ENCODE measurements at places on chromosomes 5 and 9. TPM values are rescaled to one million over a fixed set of nuclear protein-coding genes. Genes with fewer than 3 reads are reported as not detected.

DNA sequence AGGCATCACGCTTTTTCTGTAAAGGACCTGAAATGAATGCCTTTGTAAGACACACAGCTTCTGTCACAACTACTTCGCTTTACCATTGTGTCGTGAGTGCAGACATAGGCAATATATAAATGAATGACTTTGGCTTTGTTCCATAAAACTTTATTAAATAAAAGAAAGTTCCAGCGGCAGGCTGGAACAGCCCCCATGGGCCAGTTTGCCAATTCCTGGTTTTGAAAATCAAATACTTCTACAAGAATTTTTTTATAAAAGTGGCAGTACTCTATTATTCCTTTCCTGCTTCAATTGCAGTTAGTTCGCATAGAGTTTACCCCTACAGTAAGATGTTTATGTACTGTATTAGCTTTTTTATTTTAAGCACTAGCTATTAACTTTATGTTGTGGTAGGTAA is 53.7 kb downstream of the SRFBP1 start:
- DNase-seq = no peak

GRCh38 chr5:119840175-119840574 is 210.8 kb downstream of the FAM170A start:
- no peak for DNase-seq

DNA sequence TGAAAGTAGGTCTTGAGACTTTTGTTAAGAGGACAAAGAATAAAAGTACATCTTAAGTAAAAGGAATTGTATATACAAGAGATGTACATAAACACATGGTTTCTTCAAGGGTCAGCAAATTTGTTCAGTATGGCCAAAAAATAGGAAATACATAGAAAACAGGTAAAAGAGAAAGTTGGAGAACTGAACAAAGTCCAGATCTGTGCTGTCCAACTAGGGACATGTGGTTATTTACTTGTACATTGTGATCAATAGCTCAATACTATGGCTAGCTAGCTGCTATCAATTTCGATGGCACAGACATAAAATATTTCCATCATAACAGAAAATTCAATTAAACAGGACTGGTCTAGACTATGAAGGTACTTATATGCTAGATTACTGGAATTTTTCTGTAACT is 92.3 kb downstream of the RAPGEF6 start:
- no peak for DNase-seq

DNA sequence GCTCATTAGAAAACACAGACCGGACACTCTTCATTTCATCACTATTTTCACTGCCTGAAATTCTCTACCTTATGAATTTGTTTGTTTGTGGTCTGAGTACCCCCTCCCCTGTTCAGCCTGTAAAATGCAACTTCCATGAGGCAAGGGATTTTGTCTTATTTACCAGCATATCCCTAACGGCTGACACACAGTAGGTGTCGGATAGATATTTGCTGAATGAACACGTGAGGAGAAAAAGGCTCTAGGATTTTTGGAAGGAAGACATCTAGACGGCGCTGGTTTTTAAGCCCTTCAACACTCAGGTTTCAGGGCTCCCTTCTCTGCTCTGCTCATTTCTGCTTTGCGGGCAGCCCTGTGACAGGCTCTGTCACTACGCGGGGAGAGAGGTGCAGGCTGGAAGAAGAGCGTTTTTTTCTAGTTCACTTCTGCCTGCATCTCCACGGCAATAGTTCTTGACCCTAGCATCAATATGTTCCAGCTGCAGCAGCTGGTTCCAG is 41.0 kb downstream of the KCNMB1 start:
- no peak for DNase-seq

DNA sequence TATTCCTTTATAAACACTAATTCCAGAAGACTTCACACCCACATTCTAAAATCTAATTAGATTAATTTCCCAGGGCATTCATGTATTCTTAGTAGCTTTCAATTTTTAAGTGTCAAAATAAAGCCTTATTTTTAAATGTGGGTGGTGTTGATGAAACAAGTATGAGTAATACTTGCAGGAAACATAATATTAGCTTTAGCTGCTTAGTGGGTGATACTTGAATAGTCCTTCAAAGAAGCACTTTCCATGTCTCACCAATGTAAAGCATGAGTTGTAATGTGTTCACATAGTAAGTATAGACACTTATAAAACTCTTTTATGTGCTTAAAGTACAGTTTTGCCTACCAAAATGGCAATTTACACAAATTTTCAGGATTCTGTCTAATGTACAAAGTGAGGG is 6.9 kb downstream of the FNBP1 start:
- DNase-seq = no peak

DNA sequence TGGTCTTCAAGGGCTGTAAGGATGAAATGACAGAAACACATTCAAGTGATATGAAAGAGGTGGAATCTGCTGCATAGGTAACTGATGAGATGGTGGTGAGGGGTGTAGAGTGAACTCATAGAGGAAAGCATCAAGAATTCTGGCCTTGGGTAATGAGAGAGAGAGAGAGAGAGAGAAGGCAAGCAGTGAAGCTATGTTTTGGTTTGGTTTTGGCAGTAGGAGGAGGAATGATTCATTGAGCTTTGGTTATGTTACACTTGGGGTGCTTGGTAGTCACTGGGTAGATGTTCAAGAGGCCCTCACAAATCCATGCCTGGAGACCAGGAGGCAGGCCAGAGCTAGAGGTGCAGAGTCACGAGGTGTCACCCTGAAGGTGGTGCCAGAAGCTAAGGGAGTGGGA is 89.5 kb downstream of the EGFLAM start:
- no peak for DNase-seq

GRCh38 chr9:127854184-127854806 is at the start of gene ENG:
Gene ENG, minus strand, starts transcription at chr9:127854658. Its CDS starts 303 bp downstream, at chr9:127854355.
- no peak for DNase-seq

- DNase-seq = no peak
Observed at GRCh38 chr9:95874989-95875304, 544 bp upstream of the ERCC6L2 start.

The RFESD gene
- 4.1 TPM for total RNA-seq

The AMACR gene
- 4.3 TPM for total RNA-seq

The IL4 gene
- total RNA-seq = not detected

The TAF11L3 gene
- not detected for total RNA-seq
